ENCODE measurements at places on chromosomes 4 and X. TPM values are rescaled to one million over a fixed set of nuclear protein-coding genes. Genes with fewer than 3 reads are reported as not detected.

The FAM3A gene
- total RNA-seq, result 24.1 TPM

DNA sequence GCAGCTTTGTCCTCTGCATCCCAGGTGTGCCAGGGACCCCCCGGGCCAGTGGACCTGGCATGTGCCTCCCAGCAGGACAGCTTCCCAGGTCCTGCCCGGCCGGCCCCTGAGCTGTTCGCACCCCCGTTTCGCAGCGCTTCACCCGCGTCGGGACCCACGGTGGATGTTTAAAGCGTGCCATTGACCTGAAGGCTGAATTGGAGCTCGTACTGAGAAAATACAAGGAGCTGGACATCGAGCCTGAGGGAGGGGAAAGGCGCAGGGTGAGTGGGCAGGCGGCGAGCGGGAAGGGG, 7.9 kb downstream of the UVSSA start:
- no peaks in the 10 kb centered on the region for H3K27me3 ChIP-seq
- peaks cover 11% of the 10 kb centered on the region for H3K4me1 ChIP-seq
- peaks cover 79% of the 10 kb centered on the region for H3K36me3 ChIP-seq
- no peak for DNase-seq

DNA sequence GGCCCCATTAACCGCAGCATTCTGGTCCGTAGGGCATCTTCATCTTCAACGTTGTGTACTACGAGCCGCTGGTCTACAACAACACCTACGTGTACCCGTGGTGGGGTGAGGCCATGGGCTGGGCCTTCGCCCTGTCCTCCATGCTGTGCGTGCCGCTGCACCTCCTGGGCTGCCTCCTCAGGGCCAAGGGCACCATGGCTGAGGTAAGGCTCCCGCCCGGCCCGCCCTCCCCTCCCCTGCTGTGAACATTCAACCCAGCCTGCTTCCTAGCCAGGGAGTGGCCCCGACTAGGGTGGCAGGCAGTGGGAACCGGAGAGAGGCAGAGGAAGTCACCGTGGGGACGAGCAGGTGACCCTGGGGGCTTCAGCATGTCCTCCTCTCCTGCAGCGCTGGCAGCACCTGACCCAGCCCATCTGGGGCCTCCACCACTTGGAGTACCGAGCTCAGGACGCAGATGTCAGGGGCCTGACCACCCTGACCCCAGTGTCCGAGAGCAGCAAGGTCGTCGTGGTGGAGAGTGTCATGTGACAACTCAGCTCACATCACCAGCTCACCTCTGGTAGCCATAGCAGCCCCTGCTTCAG, 7.1 kb downstream of the SLC6A8 start:
- H3K27me3 ChIP-seq, result no peaks in the 10 kb centered on the region
- no peak for DNase-seq
- no peak overlapping the region for H3K4me3 ChIP-seq
- H3K4me1 ChIP-seq, result peaks cover 17% of the 10 kb centered on the region

DNA sequence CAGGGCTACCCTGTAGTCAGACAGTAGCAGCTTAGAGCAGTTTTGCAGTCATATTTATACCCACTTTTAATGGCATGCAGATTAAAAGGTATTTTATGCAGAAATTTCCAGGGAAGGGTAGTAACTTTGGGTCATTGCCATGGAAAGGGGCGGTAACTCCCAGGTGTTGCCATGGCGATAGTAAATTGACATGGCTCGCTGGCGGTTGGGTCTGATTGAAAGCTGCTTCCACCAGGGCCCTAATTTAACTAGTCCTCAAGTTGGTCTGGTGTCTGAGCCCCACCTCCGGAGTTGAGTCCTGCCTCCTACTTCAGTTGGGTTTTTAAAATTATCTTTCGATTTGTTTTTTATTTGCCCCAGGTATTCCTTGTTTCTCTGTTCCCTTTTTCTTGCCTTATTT, 70.1 kb downstream of the NAA11 start:
- H3K36me3 ChIP-seq, result no peaks in the 10 kb centered on the region
- H3K4me3 ChIP-seq, result no peak overlapping the region
- DNase-seq, result no peak
- H3K27ac ChIP-seq, result no peak overlapping the region

The ETNPPL gene
- 2.0 TPM for total RNA-seq

Measured in stomach (tissue), 19 donors.